ENCODE measurements at places on chromosomes 2 and 18.

DNA sequence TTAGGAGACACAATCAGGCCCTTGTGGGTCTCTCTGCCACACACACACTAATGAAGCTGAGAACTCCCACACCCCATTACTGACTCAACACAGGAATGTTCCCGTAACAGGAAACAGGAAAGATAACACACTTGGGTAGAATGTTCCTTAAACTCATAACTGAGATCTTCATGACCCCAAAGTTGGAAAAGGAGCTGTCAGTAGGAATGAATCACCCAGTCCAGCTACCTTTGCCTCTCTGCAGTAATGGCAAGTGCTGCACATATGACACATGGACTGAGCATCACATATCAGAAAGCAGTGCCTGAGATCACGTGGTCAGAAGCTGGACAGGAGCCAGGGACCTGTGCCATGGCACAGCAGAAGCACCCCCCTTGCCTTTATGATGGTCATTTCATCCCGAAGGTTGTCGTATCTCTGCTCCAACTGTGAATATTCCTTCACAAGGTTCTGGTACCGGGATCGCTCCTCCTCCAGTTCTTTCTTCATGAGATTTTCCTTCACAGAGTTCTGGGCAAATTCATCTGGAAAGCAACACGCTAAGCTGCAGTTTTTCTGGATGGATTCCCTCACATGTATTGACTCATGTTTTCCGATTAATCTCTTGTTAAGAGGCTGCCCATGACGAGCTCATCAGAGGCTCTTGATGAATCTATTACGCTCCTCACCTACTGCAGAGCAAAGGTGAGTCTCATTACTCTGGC lies 65.4 kb upstream of the ACAA2 start:
- peak; percentile 72 for DNase-seq

DNA sequence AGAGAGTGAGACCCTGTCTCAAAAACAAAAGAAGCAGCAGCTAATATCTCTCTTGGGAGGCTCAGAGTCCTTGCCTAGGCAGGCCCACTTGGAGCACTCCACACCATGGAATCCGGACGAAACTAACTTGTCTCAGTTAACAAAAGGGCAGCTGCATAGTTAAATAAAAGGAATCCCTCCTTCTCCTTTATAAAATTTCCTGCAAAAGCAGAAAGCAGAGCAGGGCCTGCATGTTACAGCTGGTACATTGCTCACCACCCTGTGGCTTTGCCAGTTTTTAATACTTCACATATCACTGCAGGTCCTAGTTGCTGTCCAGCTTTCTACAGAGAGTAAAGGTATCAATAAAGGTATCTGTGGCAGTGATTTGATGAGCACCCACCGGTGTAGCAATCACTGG lies 93.6 kb downstream of the ASAP2 start:
- DNase-seq = peak; percentile 84

- no peak for DNase-seq
These were observed 163.6 kb downstream of the CAPN13 start for GRCh38 chr2:30643674-30644073.

DNA sequence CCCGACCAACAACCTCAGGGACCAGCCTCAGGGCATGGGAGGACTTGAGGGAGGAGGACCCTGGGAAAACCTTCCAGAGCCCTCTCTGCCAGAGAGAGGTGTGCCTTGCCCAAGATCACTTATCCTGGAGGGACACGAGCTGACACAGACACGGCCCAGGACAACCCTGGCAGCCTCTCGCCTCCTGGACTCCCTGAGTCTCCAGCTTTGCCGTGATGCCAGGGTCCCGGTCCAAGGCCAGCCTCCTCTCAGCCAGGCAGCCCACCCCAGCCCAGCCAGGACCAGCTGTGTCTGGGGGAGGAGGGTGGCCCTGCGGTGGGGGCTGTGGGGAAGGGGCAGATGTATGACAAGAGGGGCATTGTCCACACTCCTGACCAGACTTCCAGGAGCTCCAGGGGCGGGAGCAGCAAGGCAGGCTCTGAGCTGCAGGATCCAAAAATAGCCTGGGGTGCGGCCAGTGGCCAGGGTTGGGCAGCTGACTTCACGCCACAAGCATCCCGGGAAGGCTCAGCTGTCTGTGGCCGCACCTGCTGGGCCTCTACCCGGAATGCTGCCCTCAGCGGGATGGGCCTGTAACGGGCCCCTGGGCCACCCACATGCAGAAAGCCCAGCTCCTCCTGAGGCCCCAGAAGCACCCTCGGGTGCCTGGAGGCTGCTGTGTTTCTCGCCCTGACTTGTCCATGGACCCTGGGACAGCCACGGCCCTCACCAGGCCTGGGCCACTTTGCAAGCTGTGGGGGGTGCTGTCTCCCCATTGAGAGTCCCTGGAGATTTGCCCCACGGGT lies 65.5 kb upstream of the GPC1 start:
- DNase-seq = peak; percentile 89

GRCh38 chr2:54641988-54642387 lies 81.5 kb upstream of the EML6 start:
- no peak for DNase-seq

- DNase-seq = no peak
These were observed 16.0 kb downstream of the LRRTM1 start for GRCh38 chr2:80288576-80288975.

- DNase-seq = peak; percentile 87
These were observed 108.8 kb downstream of the B3GNT2 start for GRCh38 chr2:62304429-62305417.

GRCh38 chr18:68438983-68439382 lies 275.9 kb downstream of the TMX3 start:
- peak; percentile 57 for DNase-seq

- DNase-seq = no peak
These were observed 198.1 kb downstream of the ZNF407 start for GRCh38 chr18:74795751-74796150.

- no peak for DNase-seq
These were observed 279.2 kb upstream of the DCC start for GRCh38 chr18:52060607-52061304.

DNA sequence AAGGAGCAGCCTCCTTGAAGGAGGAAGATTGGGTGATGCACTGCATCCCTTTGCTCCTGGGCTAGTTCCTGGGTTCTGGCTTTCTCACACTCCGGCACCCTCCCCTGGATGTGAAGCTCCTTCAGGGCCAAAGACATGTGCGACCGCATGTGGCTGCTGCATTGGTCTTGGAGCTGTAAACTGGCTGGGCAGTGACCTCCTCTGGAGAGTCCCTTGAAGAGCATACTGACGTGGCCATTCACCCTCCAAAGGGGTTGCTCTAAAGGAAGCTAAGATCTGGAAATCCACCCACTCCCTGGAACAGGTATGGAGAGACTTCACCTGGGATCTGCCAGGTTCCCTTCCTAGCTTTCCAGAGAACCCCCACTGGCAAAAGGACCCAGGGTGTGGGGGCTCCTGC lies 62.1 kb downstream of the TMEM17 start:
- no peak for DNase-seq

All from bronchial epithelial cell (primary cell).